Suppressor macrophage treated with lipopolysaccharide for 4 hours (primary cell): ENCODE measurements at places on chromosomes 6 and 20.

- DNase-seq, result no peak
These were observed 23.3 kb downstream of the ARFGEF2 start for GRCh38 chr20:48944663-48945297.

GRCh38 chr6:169725125-169726048, 1.1 kb upstream of the PHF10 start:
- peak; percentile 65 for DNase-seq

DNA sequence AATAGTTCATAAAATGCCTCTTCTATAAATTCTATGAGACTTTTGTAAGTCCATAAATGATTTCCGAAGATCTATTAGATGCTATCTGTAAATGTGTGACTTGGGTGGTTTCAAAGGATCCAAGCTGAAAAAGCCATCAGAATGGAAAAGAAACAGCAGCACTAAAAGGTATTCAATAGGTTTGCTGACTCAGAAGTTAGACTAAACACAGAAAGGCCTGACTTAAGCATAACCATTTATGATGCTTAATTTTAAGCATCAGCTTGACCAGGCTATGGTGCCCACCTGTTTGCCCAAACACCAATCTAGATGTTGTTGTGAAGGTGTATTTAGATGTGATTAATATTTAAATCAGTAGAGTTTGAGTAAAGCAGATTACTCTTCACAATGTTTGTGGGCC, 513.5 kb downstream of the TFAP2A start:
- no peak for DNase-seq

- DNase-seq, result no peak
These were observed 258.4 kb downstream of the RNGTT start for GRCh38 chr6:88704980-88705379.

GRCh38 chr6:55825402-55826051, 49.9 kb downstream of the BMP5 start:
- DNase-seq, result no peak

DNA sequence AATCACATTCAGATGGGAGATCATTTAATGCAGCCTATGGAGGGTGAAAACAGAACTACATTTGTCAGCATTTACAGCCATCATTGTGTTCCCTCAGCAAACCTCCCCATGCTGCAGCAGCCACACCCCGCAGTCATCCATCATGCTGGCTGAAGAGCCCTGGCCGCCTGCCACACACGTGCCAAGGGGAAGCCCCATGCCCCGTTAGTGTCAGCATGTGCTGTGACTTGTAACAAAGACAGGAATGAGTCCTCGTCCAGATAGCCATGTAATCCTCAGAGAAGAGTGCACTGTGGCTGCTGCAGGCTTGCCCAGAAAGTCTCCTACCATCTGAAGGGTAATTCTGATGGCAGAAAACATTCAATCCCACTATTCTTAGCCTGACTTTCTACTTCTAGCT, 1097.8 kb downstream of the KIF16B start:
- DNase-seq, result peak; percentile 30

- DNase-seq, result peak; percentile 55
These were observed 127.2 kb upstream of the TAB2 start for GRCh38 chr6:149190224-149190831.

DNA sequence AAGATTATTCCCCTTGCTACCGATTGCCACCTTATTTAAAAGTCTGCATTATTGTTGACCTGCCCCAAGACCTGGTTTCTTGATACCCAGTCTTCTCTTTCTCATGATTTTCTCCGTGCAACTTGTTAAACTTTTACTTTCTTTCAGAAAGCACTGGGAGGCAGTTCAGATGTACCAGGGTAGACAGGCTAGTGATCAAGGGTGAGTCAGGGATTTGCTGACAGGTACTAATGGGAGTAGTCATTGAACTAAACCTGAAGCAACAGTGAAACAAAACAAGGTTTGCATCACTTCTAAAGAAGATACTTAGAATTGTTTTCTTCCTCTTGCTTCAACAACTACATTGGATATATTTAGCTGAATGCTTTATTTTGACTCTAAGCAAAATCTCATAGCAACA, 124.4 kb downstream of the KCNQ5 start:
- DNase-seq, result no peak

DNA sequence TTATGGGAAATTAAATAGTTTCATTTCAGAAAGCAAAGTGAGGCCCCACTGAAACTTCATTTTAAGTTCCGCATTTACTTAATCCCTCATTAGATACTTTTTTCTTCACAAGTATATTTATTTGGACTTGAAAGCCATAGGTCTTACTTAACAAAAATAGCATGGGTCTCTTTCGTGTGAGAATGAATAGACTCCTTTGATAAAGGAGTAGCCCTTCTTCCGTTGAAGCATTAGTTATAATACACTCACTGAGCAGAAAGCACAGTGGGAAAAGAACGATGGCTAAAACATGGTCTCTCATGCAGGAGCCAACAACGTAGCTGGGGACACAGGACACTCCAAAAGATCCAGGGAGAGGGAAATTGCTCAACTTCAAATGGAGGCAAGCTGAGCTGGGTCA, 130.4 kb downstream of the SLC23A2 start:
- DNase-seq, result no peak

GRCh38 chr6:55918639-55919038, 43.2 kb upstream of the BMP5 start:
- DNase-seq, result no peak

DNA sequence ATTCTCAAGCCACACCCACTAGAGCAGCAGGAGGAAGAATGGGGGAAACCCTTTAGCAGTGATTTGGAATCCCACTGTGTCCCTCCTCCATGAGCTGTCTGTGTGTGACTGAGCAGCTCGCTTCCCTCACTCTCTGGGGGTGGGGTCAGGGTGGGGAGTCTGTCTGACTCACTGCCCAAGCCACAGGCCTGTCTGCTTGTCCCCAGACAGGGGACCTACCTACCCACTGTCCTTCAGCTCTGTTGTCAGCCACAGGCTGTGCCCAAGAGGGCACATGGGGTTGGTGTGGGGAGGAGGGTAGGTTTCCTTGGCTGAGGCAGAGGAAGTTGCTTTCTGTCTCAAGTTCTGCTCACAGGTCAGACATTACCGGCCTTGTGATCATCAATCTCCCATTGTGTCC, 127.0 kb downstream of the MAFB start:
- DNase-seq, result peak; percentile 85

GRCh38 chr6:129902681-129903080, 41.6 kb upstream of the TMEM244 start:
- no peak for DNase-seq

DNA sequence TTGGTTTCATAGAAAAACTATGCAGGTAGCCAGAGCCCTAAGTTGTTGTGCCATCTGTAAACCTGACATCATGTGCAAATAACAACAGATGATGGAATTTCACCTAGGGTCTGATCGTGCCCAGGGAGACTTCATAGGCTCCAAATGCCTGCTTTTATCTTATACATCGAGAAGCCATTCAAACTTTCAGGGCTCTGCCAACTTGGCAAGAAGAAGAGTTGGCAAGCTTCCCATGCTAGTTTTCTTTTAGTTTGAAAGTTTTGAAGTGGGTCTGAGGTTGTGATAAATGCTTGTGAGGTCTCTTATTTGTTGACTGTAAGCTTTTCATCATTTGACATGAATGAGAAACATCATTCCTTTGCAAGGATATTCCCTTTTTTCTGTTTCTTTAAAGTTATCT, 175.4 kb upstream of the FLRT3 start:
- no peak for DNase-seq

- DNase-seq, result no peak
These were observed 31.9 kb upstream of the ZBTB24 start for GRCh38 chr6:109514946-109515345.
